ENCODE measurements at places on chromosomes 13 and 19. TPM values are rescaled to one million over a fixed set of nuclear protein-coding genes. Genes with fewer than 3 reads are reported as not detected.

The ZNF154 gene
- not detected for total RNA-seq

The ZNF99 gene
- total RNA-seq: not detected

The CATSPERD gene
- total RNA-seq: 0.03 TPM

The NUCB1 gene
- total RNA-seq: 243 TPM

The DNAJB1 gene
- 206 TPM for total RNA-seq

The GRK1 gene
- total RNA-seq: not detected

The ATP4B gene
- total RNA-seq: not detected

The ZNF177 gene
- total RNA-seq: 0.44 TPM

The CNN1 gene
- total RNA-seq: 0.32 TPM

The FBXO27 gene
- total RNA-seq: 3.8 TPM

The PODNL1 gene
- total RNA-seq: 1.3 TPM

The UPK1A gene
- total RNA-seq: 0.52 TPM

The ATP8B3 gene
- total RNA-seq: 3.3 TPM

The MYO16 gene
- total RNA-seq: 0.03 TPM

The GSX1 gene
- not detected for total RNA-seq

The FOSB gene
- 10.7 TPM for total RNA-seq

The COL5A3 gene
- total RNA-seq: 2.7 TPM

The EFNB2 gene
- 5.7 TPM for total RNA-seq

The CLDND2 gene
- total RNA-seq: 3.7 TPM

The ZNF135 gene
- total RNA-seq: not detected

The KLK10 gene
- total RNA-seq: 0.09 TPM

The ZNF813 gene
- total RNA-seq: 0.45 TPM

The TNFRSF19 gene
- total RNA-seq: 2.8 TPM

The SIGLECL1 gene
- total RNA-seq: not detected

The PEG3 gene
- not detected for total RNA-seq

The DPF1 gene
- 5.0 TPM for total RNA-seq

The TUBB4A gene
- 6.0 TPM for total RNA-seq

Data from A549 treated with Hydrocortisone at 1 μM for 4 hours (cell line).